ENCODE measurements at places on chromosomes 11 and 22.

DNA sequence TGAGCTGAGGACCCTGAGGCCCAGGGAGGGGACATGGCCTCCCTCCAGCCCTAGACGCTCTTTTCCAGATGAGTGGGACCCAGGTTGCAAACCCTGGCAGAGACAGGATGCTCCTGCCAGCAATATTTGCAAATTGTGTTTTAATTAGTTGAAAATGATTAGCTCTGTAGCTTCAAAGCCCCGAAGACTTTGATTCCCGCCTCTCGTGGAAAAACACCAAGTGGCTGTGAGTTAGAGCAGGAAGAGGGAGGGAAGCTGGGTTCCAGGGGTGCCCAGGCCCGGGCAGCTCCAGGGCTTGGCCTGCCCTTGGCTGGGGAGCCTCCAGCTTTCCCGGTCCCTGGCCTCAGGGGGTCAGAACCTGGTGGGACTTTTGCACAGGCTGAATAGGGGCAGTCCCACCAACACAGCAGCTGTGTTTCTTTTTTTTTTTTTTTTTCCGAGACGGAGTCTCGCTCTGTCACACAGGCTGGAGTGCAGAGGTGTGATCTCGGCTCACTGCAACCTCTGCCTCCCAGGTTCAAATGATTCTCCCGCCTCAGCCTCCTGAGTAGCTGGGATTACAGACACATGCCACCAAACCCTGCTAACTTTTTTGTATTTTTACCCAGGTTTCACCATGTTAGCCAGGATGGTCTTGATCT lies 101.6 kb upstream of the RTL6 start:
- DNase-seq: no peak

DNA sequence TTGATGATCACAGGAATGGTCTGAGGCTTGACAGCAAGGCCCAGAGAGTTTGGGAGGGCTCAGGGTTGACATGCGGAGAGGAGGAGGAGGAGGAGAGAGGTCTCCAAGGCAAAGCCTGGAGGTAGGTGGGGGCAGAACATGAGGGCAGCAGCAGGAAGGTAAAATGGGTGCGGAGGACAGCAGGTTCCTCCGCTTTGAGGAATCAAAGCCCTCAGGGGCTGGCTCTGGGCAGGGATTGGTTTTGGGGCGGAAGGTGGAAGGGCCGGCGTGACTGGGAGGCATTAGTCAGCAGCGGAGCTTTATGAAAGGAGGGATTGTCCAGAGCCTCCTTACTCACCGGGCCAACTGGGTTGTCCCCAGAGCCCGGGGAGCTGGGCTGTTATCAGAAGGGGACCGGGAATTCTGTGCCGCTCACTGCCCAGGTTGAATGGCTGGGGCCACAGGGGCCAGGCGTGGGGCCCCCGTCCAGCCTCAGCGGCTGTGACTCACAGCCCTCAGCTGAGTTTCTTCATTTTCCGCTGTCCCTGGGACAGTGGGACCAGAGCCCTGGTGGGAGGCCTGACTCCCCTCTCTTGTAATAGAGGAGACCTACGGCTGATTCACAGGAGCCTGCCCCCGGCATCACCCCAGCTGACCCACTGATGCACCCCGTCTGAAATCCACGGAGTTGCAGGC lies 36.2 kb downstream of the LIF start:
- DNase-seq: no peak

GRCh38 chr11:28108958-28109357 lies 770 bp downstream of the METTL15 start:
- DNase-seq: no peak

DNA sequence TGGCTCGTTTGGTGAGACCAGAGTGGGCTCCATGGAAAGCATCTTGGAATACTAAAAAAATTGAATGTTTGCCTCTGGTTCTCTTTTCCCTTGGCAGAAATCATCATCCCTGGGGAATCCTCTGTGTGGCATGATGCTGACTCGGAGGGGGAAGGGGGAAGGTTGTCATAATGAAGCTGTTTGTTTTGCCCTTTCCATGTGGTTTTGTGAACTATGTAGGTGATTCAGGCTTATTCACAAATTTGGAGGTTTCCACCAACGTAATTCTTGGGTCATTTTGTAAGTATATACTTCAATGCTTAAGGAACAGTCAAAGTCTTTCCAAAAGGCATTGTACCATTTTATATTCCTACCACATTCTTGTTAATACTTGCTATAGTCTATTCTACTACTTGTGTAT lies 754.0 kb upstream of the FAT3 start:
- no peak for DNase-seq

DNA sequence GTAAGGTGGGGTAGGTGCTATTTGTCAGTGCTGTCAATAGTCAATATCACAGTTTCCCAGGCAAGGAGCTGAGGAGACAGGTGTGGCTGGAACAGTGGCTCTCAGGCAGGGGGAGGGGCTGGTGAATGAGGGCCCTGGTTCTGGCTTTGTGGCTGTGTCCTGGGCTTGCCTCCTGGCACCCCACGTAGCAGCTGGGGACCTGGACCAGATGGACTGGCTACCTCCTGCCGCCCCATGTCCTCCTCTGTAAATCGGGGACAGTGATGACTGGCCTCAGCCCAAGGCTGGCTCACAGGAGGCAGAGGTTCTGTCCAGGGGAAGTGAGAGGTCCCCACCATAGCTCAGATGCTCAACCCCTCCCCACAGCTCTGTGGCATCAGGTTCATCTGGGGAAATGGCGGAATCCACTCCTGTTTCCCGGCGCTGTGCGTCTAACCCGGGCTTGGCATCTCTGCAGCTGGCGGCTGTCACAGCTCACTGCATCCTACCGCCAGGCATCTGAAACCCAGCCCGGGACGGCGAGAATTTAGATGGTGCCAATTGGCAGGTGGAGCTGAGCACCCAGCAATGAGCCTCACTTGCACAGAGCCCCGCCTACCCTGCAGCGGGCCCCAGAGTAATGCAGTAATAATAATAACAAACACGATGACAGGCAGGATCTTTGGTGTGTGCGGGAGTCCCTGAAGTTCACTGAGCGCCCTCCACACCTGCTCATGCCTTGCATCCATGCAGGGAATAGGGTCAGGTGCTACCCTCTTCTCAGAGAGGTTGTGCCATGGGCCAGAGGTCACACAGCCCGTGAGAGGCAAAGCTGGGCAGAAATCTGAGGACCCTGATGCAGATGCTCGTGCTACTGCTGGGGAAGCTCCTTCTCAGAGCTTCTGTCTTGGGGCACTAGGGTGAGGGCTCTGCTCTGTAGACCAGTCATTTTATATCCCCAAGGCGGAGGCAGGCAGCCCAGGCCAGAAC lies 27.8 kb upstream of the SHISAL1 start:
- no peak for DNase-seq

GRCh38 chr11:92955860-92956259 lies 13.6 kb upstream of the MTNR1B start:
- no peak for DNase-seq

DNA sequence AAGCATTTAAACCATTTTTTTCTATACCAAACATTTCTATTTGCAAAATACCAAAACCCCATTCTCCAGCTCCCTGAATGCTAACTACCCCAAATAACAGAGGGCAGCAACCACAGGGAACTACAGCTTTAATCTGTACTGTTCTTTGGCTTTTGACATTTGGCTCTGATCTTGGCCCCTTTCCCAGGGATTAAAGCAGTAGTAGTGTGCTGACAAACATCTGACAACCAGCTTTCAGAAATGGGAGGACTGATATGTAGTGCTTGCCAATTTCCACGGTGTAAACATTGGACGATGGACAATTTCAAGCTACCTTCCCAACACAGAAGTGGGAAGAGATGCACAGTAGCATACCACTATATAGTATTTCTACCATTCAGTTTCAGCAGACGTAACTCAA lies 88.4 kb upstream of the TEAD1 start:
- DNase-seq: no peak

GRCh38 chr11:129319201-129319600 lies 56.4 kb upstream of the BARX2 start:
- no peak for DNase-seq

GRCh38 chr11:58844361-58845005 lies at the start of gene GLYATL2:
GLYATL2 (minus strand) TSS chr11:58844704; CDS start chr11:58839612, 5,092 bp downstream.
- DNase-seq: no peak

GRCh38 chr11:82969811-82970210 lies 68.3 kb downstream of the DDIAS start:
- DNase-seq: no peak

DNA sequence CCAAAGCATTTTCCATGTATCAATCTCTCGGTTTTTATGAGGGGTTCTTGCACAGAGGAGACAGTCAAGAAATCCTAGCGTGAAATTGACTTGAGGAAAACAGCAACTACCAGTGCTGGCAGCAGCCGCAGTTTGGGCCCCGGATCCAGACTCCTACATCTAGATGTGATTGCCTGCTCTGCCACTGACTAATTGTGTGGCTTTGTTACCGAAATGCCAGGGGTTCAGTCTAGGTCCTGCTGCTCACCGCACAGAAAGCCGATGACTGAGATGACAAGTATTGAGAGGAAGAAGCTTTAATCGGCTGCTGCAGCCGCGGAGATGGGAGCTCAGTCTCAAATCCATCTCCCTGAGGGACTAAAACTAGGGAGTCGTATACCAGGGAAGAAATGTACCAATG lies 8.2 kb upstream of the GLB1L3 start:
- DNase-seq: no peak

GRCh38 chr11:1458340-1459218 lies 28.0 kb downstream of the MOB2 start:
- DNase-seq: no peak

DNA sequence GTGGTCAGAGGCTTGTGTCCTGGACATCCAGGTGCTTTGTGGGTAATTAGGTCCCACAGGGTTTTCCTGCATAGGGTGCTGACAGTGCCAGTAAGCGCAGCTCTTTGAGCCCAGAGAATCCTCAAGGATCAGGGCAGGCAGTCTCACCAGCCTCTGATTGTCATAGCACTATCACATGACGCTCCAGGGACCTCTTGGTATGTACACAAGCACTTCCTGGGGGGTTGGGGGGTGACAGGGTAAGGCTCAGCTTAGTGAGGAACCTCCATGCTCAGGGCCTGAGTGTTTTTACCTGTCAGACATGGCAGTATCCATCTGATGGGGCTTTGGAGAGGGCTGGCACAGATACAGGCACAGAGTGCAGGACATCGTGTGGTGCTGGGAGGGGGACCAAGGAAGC lies 27.9 kb upstream of the SUSD2 start:
- peak; percentile 39 for DNase-seq

- DNase-seq: no peak
These were observed 17.6 kb upstream of the MED17 start for GRCh38 chr11:93766504-93766903.

GRCh38 chr22:17481424-17481823 lies 81.9 kb upstream of the SLC25A18 start:
- no peak for DNase-seq

- DNase-seq: no peak
These were observed 67.4 kb downstream of the SCUBE1 start for GRCh38 chr22:43275545-43276317.

GRCh38 chr11:93487032-93487483 lies 56.1 kb downstream of the SMCO4 start:
- no peak for DNase-seq

DNA sequence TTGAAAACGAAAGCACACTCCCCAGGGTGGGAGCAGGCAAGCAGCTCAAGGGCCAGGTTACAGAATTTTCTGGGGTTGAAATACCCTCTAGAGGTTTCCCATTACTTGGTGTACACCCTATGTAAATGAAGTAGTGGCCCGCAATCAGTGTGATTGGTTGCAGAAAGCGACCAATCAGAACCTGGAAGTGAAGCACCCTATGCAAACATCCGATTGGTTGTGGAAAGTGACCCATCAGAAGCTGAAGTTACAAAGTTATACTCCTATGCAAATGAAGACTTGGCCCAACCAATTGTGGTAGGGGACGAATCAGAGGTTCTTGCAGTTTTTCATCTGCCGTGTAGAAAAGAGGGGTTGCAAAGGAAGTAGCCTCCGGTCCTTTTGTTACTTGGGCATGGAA lies 19.2 kb downstream of the PRR5 start:
- DNase-seq: no peak

- DNase-seq: no peak
These were observed 42.6 kb upstream of the TIMP3 start for GRCh38 chr22:32758866-32759385.

DNA sequence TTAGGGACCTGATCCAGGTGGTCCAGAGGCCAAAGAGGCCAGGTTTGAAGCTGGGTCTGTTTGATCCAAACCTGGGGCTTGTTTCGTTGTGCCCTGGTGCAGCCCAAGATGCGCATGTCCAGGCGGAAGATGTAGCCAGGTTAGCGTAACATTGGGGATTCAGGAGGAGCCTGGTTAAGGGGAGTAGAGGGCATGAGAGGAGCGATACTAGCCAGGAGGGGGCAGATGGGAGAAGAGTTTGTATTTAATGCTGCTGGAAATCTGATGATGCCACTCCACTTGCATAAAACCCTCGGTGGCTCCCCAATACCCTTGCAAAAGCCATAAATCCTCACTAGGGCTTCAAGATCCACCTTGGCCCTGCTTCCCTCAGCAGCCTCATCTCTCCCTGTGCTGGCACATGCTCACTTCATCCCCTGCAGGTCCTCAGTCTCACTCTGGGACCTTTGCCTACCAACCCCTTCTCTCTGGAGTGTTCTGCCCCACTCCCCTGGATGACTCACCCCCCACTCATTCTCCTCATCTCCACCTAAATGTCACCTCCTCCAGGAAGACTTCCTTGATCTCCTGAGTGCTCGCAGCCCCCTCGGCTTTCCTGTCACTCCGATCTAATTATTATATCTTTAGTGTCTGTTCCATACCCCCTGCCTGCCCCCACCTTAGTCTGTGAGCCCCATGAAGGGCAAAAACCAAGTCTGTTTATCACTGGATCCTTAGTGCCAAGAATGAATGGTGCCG lies 95.9 kb downstream of the MIAT start:
- no peak for DNase-seq

DNA sequence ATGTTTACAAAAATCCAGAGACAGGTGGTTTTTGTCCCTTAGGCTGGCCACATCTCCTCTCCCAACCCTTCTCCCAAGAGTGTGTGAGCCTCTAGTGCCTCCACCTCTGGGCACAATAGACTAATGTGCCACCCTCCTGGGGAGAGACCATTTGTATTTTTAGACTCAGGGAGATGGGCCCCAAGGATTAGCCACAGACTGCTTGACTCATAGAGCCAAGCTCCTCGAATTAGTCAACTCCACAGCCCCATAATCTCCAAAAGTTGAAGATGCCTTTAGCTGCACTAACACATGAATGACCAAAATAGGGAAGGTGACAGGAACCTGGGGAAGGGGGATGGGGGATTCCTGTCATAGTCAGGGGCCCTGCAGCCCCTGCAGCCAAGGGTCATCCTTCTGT lies 53.0 kb upstream of the LRRC32 start:
- no peak for DNase-seq

All from CD4-positive, alpha-beta T cell treated with Interleukin-1 beta for 1 hour (primary cell).